Nephron progenitor cell (in vitro differentiated cells): ENCODE measurements at places on chromosomes 11 and 22.
A peak's percentile ranks its signal among the peaks of the same experiment; 100 is the strongest.

- no peak for DNase-seq
These were observed 114.7 kb downstream of the CSTPP1 start for GRCh38 chr11:47051217-47051616.

DNA sequence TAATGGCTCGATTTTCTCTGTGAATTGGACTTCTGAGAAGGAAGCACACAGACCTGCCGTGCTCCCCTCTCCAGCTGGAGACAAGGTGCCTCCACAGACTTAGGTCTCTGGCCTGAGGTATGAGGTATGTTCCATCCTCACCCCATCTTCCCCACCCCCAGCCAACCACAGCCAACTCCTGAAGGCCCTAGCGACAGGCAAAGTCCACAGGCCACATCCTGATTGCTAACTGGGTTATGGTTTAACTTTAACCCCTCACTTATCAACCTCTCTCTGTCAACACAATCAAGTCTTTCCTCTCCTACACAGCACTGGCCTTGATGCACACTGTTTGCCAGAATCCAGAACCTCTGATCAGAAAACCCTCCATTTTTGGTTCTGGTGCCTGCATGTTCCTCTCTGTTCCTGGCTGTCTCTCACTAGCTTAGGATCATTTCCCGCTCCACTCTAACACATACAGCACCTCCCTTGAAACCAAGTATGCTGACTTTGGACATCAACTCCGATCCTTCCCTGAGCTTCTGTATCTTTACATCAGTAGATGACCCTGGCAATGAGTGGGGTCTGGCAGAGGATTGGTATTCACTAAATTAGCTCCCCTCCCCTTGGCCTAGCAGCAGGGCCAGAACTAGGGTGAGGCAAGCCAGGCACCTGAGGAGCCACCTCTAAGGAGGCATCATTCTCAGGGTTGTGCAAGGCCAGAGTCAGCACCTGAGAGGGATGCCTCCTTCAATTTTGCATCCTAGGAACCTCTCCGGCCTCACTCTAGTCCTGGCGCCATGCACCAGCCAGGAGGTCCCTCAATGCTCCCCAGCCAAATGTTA is 22.0 kb downstream of the JAML start:
- DNase-seq, result no peak

DNA sequence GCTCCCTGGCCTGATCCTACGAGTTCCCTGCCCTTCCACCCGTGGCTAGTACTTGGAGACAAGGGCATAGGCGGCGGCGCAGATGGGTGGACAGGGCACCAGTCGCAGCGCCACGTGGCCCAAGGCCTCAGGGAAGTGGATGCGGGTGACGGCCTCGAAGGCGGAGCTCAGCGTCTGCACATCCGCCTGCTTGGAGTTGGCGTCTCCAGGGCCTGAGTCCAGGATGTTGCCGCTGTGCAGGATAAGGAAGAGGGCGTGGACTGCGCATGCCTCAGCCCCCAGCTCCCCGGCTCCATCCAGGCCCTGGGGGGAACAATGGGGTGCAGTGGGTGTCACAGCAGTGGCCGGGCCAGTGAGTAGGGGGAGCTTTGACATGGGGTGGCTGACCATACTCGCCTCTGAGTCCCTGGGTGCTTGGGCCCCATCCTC is 6.6 kb downstream of the PITPNM1 start:
- no peak for DNase-seq

- DNase-seq, result no peak
These were observed 21.5 kb downstream of the RANGAP1 start for GRCh38 chr22:41264408-41264941.

DNA sequence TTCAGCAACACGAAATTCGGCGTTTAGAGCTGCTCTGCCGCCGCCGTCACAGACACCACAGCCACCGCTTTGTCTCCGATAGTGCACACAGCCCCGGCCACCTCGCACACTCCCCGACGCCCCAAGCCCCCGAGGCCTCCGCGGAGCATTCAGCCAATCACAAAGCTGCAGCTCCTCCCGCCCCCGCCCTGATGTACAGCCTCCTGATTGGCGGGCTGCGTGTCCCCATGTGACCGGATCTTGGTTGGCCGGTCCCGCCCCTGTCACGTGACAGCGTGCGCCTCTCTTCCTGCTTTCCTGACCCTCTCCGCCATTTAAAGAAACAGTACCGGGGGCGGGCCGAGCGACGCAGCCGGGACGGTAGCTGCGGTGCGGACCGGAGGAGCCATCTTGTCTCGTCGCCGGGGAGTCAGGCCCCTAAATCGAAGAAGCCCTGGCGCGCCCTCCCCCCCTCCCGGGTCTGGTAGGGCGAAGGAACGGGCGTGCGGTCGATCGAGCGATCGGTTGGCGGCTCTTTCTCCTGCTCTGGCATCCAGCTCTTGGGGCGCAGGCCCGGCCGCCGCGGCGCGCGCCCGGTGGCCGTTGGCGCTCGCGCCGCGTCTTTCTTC is at the start of gene TUG1:
TUG1 (plus strand) TSS at position 342 of the 608 bp plus-strand sequence.
- DNase-seq, result peak; percentile 96

DNA sequence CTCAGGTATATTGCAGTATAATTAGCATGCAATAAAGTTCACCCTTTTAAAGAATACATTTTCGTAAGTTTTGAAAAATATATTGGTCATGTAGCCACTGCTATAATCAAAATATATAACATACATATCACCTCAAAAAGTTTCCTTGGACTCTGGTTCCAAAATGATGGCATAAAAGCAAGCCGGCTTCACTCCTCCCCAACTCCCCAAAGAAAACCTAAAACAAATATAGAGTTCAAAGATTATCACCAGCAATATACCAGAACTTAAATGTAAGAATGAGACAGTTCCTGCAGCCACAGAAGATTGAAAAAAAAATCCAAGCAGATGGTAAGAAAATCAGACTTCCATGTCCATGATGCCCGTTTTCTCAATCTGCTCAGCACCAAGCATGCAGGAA is 104.3 kb downstream of the APIP start:
- DNase-seq, result no peak

GRCh38 chr22:42855211-42855610 is 1.9 kb downstream of the ARFGAP3 start:
- no peak for DNase-seq

DNA sequence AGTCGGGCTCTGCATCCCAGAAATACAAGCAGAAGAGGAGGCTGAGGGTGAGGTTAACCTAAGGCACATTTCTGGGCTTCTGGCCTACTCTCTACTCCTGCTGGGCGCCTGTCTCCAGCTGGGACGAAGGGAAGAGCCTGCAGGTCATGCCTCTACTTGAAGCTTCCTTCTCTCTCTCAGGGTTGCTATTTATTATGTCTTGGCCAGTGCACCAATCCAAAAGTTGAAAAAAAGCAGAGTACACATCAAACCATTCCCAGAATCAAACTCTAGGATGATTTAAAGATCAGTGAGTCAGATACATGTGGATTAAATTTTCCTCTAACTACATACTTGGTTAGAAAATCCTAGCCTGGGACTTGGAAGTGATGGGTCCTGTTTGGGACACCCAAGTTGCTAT is 60.2 kb upstream of the CDON start:
- no peak for DNase-seq

DNA sequence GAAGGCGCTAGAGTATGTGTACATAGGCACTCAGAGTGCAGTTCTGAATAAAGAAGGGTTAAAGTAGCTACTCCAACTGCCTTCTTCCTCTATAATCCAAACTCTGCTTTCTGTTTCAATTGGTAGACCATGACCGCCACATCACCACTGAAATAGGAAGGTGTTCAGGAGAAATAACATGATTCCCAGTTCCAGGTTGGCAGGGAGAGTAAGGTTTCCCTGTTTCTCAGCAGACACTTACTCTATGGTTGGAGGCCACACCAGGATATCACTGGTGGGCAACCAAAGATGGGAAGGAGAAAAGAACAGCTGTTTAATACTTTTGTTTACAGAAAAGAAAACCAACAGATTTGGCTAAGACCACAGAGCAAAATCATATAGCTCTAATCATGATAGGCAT is 37.9 kb downstream of the PAK1 start:
- DNase-seq, result no peak

DNA sequence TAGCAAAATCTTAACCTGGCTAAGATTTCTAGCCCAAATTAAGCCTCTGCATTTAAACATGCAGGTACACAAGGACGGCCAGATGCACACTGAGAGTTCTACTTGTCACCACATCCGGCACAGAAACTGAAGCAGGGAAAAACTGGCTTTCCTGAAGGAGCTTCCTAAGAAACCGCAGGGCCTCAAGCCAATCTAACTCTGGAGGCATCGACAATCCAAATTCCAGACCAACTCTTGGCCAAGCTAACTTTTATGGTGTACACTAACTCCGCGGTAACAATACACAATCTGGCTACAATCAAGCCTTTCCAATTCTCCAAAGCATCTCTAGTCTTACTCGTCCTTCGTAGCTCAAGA is 1.2 kb downstream of the MSANTD2 start:
- DNase-seq, result peak; percentile 9

- no peak for DNase-seq
These were observed 686.9 kb downstream of the NTM start for GRCh38 chr11:132057266-132057665.

DNA sequence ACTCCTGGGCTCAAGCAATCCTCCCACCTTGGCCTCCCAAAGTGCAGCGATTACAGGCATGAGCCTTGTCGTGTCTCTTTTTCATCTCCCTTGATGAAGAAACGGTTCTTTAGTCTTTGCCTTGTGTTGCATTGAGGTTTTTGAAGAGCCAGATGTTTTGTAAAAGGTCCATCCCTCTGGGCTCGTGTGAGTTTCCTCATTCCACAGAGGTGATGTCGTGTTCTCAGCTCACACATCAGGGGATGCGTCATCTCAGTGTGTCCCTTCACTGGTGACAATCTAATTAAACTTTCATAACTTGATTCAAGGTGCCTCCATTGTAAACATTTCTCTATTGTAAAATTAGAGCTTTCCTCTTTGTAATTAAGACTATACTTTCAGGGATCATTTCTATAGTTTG is 29.7 kb upstream of the TEF start:
- no peak for DNase-seq

- DNase-seq, result no peak
These were observed 33.3 kb upstream of the ZC3H12C start for GRCh38 chr11:110059706-110060463.

GRCh38 chr22:44759430-44760310 is 7.3 kb downstream of the ARHGAP8 start:
- DNase-seq, result no peak

DNA sequence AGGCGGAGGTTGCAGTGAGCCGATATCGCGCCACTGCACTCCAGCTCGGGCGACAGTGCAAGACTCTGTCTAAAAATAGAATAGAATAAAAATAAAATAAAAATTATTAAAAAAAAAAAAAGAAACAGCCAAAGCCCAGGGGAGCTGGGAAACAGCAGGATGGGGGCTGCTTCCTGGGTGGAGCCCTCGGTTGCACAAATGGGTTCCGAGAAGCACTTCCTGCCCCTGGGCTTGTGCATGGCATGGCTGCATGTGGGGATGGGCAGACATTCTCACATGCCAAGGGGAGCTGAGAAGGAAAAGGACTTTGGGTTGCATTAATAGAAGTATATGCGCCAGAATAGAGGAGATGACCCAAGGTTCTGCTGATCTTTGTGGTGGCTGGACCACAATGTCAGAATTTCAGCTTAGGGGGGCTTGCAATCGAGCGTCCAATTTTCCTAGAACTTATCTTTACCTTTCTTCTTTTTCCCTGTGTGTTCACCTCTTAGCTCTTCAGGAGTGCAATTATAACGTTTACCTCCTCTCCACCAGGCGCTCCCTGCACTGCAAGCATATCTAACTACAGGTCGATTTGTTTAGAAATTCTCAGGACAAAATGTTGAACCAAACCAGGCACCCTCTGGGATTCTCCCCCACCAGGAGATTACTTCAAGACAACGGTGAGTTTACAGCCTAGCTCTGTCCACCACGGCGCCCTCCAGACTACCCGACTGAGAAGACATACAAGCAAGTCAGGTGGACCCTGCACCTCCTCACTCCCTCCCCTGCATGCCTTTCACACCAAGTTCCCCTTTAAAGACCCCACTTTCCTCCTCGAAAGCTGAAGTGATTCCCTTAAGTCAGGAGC is 53.2 kb downstream of the SHISAL1 start:
- DNase-seq, result no peak

- no peak for DNase-seq
These were observed 80.1 kb downstream of the MICAL3 start for GRCh38 chr22:17944256-17944655.

GRCh38 chr22:37811867-37812266 is 4.1 kb downstream of the GCAT start:
- DNase-seq, result no peak

- DNase-seq, result peak; percentile 48
These were observed 591.2 kb downstream of the OPCML start for GRCh38 chr11:132941024-132941646.

DNA sequence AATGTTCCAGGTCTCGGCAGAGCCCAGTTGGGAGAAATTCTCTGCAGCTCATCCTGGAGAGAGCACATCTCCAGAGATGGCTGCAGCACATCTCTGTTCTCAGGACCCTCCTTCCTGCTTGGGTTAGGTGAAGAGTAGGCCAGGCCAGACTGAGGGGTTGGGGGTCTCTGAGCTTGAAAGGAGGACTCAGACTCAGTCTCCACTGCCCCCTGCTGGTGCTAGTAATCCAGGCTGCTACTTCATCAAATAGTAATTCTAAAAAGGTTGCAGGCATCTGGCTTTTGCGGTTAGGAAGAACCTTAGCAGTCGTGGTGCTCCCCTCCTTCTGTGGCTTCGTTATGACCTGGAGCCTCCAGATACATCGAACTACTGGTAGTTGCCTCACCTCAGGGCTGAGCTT is 9.7 kb downstream of the TUB start:
- peak; percentile 85 for DNase-seq

DNA sequence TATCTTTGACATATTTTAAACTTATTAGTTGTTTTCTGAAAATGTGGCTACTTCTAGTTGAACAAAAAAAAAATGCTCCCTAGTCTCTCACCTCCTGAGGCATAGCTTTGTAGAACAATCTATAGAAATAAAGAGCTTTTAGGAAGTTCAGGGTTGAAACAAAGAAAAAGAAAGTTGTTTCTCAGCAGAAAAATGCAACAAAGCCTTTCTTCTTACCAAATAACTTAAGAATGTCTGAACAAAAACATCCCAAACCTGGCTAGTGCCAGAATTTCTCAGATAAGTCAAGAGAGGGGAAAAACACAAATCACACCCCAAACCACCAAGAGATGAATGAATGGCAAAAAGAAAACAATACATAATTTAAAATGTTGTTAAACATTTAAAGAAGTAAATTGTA is 114.1 kb downstream of the MAML2 start:
- no peak for DNase-seq

DNA sequence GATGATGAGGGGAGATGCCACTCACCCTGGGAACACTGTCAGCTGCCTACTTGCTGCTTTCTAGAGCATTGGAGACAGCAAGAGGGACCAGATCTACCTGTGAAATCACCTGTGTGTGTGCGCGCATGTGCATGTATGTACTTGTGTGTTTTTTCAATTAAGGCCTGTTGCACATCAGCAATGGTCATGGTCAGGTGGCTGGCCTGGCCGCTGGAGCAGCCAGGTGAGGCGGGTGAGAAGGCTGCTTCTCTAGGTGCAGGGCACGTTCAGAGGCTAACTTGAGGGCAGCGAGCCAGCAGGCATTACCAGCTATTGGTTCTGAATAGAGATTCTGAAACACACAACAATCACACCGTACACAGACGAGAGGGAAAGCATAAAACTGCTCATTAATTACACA is 65.1 kb downstream of the PARVG start:
- no peak for DNase-seq

- DNase-seq, result no peak
These were observed 49.1 kb downstream of the CERK start for GRCh38 chr22:46688949-46689348.
